ENCODE measurements at places on chromosomes 7 and 10.
A peak's percentile ranks its signal among the peaks of the same experiment; 100 is the strongest.

GRCh38 chr10:5536486-5537081, 11.8 kb downstream of the CALML3 start:
- DNase-seq = no peak

GRCh38 chr7:151472644-151473380, 32.9 kb upstream of the CRYGN start:
- DNase-seq = no peak

DNA sequence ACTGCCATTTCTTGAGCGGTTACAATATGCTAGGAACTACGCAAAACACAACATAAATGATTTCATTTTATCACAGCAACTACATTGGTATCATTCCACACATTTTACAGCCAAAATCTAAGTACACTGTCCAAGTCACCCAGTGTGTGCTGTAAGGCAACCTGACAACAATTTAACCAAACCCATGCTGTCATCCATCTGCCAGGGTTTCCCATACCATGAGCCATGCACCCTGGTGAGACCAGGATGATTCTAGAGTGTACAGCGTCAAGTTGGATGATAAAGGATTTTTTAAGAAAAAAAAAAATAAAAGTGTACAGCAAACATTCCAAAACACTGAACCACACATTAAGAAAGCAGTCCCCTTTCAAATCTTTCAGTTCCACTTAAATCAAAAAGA, 52.9 kb downstream of the PIK3AP1 start:
- DNase-seq = no peak

DNA sequence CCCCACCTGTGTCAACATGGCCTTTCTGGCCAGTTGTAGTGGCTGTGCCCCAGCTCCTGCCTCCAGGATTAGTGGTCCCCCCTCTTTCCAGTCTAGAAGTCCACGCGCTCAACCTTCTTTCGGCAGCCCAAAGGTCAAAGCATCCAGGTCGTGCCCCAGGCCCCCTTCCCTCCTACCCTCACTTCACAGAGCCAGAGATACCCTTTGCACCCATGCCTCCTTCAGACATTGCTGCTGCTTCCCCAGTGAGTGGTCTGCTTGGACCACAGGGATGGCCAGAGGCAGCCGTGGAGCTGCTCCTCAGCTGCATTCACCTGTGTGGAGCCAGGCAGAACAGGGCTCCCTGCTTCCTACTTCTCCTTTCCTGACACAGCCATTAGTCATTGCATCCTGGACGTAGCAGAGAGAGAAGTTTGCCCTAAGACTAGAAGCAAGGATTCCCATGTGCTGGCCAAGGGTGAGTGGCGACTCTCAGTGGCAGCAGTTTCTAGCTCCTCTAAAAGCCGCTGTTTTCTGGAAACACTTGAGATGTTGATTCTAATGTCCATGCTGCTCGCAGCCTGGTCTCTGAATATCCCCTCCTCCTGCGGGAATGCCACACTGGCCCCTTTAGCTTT, 243.1 kb upstream of the SHH start:
- no peak for DNase-seq

- DNase-seq = no peak
These were observed 91.3 kb downstream of the PARD3 start for GRCh38 chr10:34723750-34724149.

GRCh38 chr7:18859318-18859717, 258.1 kb downstream of the TWIST1 start:
- DNase-seq = no peak

DNA sequence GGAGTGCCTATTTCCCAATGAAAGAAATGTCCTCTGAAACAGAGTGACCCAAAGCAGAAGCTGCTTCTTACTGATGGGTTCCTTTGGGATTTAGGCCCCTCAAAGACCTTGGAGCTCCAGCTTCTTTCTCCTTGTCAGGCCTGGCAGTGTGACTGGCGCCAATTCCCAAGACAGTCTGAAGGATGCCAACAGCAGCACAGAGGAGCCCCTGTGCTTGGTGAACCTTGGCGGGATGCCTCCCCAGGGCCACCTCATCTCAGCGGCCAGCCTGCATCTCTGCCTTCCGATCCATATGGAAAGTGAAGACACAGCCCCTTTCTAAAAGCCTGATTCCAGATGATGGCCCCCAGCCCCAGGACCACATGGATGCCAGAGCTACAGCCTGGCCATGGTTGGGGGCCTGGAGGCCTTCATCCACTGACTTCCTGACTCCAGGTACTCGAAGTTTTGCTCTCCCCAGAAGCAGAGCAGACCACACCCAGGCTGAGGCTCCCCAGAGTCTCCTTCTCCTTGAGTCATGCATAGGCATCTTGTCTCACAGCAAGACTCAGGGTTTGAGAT, 45.4 kb downstream of the FBXW4 start:
- no peak for DNase-seq

DNA sequence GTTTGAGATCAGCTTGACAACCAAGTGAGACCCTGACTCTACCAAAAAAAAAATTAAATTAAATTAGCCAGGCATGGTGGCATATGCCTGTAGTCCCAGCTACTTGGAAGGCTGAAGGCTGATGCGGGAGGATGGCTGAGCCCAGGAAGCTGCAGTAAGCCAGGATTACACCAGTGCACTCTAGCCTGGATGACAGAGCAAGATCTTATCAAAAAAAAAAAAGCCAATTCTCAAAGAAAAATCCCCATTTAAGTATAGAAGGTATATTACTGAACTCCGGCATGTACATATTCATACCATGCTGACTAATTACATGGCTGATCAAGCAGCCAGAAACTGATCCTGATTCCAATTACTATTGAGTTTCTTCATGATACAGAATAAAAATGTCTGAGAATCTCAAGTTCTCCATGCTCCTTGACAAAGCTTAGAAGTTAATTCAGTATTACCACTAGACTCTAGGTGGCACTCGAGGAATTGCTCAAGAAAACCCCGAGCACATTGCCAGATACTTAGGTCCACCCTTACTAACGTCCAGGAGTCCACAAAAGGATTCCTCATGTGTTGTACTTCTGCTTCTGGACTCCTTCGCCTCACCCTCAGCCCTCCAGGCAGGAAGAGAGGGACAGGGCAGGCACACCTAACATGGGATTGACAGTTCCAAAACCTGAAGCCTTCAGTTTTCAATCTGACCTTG, 148.9 kb downstream of the PARD3 start:
- no peak for DNase-seq

- no peak for DNase-seq
These were observed 480.8 kb downstream of the RPS24 start for GRCh38 chr10:78514459-78514858.

- DNase-seq = no peak
These were observed 32.9 kb upstream of the SLF2 start for GRCh38 chr10:100879741-100880360.

DNA sequence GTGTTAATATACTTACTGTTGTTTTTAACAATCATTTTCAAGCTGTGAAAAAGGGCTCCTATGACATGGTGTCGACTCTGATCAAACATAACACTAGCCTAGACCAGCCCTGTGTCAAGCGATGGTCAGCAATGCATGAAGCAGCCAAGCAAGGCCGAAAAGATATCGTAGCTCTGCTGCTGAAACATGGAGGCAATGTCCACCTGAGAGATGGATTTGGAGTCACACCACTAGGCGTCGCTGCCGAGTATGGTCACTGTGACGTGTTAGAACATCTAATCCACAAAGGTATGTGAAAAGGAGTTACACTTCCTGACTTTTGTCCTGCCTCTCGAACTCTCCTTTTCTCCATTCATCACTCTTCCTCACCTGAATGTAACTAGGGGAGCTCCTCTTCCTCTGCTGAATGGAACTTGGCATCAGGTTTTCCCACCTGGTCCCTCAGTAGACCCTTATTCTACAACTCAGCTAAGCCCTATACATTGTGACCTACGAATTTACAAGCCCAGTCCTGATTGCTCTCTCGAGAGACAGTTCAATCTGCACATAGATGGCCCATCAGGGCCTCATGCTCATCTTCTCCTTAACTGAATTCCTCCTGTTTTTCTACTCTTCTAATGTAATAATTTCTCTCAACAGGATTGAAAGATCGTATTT, 23.0 kb downstream of the ASB15 start:
- DNase-seq = peak; percentile 59

DNA sequence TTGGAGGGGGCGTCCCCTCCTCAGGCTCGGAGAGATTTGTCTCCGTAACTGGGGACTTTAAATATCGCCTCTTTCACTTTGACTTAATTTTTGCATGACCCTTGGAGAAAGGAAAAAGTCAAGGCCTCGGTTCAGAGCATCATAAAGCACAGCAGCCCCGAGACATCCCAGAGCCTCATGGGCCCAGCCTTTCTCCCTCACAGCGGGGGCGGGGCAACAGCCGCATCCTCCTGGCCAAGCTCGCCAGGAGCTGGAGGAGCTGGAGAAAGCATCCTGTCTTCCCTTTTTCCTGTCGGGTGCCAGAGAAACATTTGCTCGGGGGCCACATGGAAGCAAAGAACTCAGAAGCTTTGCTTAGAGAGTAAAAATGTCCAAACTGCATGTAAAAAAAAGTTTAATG, 43.6 kb upstream of the DPYSL4 start:
- no peak for DNase-seq

GRCh38 chr7:30726296-30727006, 25.5 kb upstream of the INMT start:
- no peak for DNase-seq

GRCh38 chr7:43072530-43072929, 39.9 kb upstream of the HECW1 start:
- DNase-seq = no peak

- no peak for DNase-seq
These were observed 10.8 kb upstream of the HSPA12A start for GRCh38 chr10:116752969-116753665.

GRCh38 chr10:89813546-89813945, 112.2 kb downstream of the KIF20B start:
- no peak for DNase-seq

- no peak for DNase-seq
These were observed 25.1 kb upstream of the GHITM start for GRCh38 chr10:84114088-84114667.
